Activated gamma-delta T cell (primary cell): ENCODE measurements at places on chromosomes 11 and 22.

DNA sequence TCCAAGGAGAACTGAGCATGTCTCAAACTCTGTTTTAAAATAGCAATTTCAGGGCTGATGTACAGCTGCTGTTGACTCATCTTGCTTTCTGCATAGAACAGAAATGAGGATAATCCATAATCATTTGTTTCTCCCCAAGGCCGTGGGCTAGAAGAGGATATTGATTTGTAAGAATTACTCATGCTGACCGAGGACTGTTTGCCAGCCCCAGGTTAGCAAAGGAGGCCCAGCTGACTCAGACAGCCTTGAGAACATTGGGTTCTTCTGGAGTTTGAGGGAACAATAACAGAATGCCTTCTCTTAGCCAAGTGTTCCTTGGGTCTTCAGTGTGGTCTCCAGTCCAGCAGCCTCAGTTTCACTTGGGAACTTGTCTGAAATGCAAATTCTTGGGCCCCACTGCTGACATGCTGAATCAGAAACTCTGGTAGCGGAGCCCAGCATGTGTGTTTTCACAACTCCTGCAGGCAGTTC, 92.0 kb downstream of the ZC3H12C start:
- no peak for DNase-seq

DNA sequence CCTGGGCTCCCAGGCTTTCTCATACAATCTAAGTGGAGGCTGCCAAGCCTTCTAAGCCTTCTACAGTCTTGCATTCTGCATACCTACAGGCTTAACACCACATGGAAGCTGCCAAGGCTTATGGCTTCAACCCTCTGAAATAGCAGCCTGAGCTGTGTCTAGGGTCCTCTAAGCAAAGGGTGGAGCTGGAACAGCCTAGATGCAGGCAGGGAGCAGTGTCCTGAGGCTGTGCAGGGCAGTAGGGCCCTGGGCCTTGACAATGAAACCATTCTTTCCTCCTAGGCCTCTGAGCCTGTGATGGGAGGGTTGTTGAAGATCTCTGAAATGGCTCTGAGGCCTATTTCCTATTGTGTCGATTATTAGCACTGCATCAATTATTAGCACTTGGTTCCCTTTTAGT, 150.9 kb upstream of the GRK3 start:
- DNase-seq, result no peak

GRCh38 chr11:79273781-79274180, 167.0 kb downstream of the TENM4 start:
- no peak for DNase-seq

DNA sequence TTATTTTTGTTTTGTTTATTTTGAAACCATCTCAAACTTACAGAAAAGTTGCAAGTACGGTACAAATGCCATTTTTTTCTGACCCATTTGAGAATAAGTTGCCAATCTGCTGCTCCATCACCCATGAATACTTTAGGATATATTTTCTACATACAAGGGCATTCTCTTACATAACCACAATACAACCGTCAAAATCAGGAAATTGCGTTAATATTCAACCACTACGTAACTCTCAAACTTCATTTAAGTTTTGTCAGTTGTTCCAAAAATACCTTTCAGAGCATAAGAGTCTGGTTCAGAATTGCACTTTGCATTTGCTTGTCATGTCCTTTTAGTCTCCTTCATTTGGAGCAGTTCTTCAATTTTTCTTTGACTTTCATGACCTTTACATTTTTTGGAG, 194.3 kb upstream of the BDNF start:
- DNase-seq, result no peak

- no peak for DNase-seq
Measured at GRCh38 chr11:23679041-23679440, 817.8 kb upstream of the LUZP2 start.

GRCh38 chr11:11491589-11491988, 130.2 kb downstream of the GALNT18 start:
- DNase-seq, result no peak

DNA sequence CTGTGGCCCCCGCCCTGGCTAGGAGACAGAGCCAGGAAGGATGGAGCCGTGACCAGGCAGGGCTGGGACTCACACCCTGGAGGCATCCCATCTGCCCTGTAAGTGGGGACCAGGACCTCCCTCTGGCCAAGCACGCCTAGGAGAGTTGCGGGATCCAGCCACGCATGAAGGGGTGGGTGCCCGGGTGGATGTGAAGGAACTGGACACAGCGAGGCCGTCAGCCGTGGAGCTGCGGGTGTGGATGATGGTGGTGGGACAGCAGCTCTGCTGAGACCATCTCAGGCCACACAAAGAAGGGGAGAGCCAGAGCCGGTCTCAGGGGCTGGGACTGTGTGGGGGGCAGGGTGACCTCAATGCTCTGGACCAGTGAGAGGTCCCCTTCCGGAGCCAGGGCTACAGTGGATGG, 746.4 kb downstream of the BRD1 start:
- no peak for DNase-seq

DNA sequence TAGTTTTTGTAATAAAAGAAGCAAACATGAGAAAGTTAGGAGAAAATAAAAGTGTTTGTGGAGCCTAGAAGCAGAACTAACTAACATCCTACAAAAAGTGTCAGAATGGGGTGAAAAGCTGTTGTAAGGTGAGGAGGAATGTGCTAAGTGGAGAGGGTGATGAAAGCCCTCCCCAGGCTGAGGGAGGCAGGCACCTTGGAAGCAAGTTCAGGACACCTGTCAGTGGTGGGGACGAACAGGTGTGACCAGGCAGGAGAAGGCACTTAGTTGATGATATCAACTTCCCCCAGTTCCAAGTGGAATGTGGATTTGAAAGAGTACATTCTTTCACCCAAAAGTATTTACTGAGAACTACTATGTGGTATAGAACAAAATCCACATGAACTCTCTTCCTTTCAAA, 18.7 kb upstream of the BMAL1 start:
- DNase-seq, result no peak

DNA sequence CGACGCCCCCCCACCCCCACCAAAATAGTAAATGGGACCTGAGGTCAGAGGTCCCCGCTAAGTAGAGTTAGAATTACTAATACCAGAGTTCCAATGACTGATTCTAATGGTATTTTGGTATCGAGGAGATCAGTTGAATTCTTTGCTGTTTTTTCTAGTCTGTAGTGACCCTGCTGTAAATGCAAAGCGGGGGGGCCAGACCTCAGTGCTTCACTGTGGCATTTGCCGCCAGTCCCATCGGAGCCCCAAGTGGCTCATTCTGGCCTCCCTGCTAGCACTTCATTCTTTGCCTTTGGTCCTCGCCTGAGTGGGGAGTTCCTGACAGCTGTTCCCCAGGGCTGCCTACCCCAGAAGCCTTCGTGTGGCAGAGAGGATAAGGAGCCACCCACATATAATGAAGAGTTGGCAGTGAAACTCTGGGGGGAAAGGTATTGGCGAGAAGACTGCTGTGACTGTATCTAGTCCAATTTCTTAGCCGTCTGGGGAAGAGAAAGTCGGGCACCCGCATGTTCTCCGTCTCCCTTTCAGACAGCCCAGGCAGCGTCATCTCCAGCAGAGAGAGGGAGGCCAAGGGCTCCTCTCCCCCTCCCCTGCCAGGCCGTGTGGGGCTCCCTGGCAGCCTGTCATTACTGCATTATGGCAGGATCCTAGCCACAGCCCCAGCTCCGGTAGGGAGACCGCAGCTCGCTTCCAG, 19.4 kb upstream of the CABP7 start:
- DNase-seq, result no peak

GRCh38 chr11:910589-911030, at the start of gene CHID1:
CHID1 (minus strand) TSS chr11:910810; CDS start chr11:904816, 5,994 bp downstream.
- peak; percentile 74 for DNase-seq

GRCh38 chr22:43377896-43378704, 33.7 kb upstream of the MPPED1 start:
- no peak for DNase-seq

GRCh38 chr11:17887779-17888178, 125.1 kb downstream of the SERGEF start:
- no peak for DNase-seq

DNA sequence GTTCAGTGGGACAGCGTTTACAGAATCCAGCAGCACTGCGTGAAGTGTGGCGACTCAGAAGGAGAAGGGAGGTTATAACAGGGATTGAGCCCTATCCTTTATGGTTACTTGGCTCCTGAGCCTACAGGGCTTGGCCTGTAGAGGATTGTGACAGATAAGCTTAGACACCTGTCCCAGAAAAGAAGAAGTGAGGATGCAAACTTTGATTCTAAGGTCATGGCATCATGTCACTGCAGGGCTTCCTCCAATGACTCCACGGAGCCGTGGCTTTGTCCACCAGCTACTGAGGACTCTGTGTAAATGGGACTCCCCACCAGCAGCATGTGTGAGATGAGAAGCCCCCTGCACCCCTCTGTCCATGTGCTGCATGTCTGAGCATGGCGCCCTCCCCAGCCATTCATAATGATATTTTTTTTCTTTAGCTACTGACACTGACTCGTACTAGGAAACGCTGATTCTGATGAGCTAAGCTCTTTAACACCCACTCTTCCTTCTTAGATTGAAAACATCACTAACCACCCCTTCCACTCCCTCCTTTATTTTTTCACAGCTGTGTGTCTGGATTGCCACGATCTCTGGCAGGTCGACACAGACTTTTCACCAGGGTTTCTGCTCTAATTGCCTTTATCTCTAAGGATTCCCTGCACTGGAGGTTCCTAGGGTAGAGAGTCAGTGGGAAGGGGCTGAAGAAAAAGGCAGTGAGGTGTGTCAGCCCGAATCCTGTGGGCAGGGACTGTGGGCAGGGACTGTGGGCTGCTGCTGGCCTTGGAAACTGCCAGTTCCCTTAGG, 65.5 kb upstream of the TTC12 start:
- no peak for DNase-seq

DNA sequence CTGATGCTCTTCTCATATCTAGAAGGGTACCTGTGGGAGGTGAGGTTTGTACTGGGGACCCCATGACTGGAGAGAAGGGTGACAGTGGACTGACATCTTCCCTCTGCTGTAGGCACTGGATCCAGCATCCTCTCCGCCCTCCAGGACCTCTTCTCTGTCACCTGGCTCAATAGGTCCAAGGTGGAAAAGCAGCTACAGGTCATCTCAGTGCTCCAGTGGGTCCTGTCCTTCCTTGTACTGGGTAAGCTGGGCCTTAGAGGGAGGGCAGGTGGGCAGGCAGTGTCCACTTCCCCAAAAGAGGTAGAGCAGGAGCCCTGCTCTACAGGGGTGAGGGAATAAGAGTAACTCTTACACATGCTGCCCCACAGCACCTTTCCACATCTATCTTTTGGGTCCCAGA, 15.9 kb downstream of the DGAT2 start:
- DNase-seq, result no peak

DNA sequence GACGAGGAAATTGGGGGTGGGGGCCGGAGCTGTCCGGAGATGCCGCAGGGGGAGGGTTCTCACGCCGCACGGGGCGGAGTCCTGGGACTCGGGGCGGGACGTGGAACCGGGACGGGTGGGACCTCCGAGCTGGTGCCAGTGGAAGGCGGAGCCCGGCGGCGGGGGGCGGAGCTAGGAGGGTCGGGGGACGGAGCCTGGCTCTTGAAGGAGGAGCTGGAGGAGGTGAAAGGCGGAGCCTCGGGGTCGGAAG, 271 bp downstream of the FKBP2 start:
- DNase-seq, result peak; percentile 99

GRCh38 chr11:74269161-74269811, 42.2 kb downstream of the P4HA3 start:
- DNase-seq, result no peak

- DNase-seq, result no peak
Measured at GRCh38 chr11:64415996-64416728, 57.2 kb downstream of the RPS6KA4 start.

DNA sequence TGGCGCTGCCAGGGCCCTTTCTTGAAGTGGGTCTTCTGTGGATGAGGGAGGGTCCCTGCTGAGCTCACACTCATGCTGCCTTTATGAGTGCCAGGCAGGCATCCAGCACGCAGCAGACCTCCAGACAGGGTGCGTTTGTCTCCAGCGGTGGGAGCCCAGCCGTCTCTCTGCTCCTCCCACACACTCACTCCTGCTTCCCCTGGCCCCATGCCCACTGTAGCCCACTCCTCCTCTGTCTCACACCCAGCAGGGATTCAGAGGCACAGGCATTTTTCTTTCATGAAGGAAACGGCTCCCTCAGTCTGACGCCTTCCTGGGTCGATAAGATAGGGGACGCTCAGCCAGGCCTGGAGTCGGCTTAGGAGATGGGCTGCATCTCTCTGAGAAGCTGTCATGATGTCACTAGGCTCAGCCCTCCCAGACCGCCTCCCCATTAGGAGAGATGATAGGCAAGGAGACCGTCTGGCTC, 183.9 kb upstream of the NCAM1 start:
- DNase-seq, result no peak

DNA sequence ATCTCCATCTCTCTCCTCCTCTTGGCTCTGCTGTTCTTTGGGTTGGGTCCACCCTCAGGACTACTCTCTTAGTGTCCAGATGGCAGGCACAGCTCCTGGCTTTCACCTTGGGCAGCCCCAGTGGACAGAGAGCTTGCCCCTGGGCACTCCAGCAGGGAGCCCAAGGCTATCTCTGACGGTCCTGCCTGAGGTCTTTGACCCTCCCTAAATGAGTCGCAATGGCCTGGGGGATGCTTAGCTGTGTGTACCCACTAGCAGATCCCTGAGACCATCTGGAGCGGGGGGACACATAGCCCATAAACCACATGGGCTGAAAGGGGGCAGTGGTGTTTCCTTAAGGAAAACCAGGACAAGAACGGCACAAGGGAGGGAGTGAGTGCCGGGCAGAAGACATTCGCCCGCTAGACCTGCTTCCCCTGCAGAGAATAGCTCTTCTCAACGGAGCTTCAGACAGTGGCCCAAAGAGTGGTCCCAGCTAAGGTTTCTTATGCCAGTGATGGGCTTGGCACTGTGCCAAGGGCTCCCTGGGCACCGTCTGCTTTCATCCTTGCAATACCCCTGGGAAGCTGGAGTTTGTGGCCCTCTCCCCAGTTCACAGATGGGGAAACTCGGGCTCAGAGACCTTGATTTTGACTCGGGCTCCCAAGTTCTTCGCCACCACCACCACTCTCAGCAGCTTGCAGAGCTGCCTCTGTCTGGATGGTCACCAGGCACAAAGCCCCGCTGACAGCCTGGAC, 53.9 kb upstream of the ANO1 start:
- DNase-seq, result no peak

GRCh38 chr11:61484541-61484940, 24.0 kb upstream of the LRRC10B start:
- DNase-seq, result no peak

GRCh38 chr11:17743026-17743807, 8.6 kb downstream of the KCNC1 start:
- no peak for DNase-seq

DNA sequence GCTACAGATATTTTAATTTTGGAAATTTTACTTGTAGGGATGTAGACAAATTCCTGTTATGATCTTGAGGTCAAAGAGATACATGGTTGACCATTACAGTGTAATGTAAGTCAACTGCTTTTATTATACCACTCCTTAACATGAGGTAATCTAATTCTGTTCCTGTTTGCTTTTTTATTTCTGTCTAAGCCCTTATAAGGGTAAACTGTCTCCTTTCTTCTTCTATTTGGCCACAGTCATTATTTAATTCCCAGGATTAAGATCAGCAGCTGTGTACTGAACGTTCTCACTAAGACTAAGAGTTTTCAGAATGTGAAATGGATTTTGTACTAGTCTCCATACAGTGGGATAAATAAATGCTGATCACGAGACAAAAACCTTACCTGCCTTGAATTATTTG, 32.8 kb downstream of the C2CD3 start:
- no peak for DNase-seq
